ENCODE measurements at places on chromosomes 2 and 18. TPM values are rescaled to one million over a fixed set of nuclear protein-coding genes. Genes with fewer than 3 reads are reported as not detected.

The PASK gene
- total RNA-seq = 15.7 TPM

- DNase-seq = peak; percentile 44
- H3K4me1 ChIP-seq = peaks cover 6% of the 10 kb centered on the region
- no peaks in the 10 kb centered on the region for H3K36me3 ChIP-seq
- H3K4me3 ChIP-seq = no peak overlapping the region
- H3K27ac ChIP-seq = peak overlapping the region; percentile 59
- H3K27me3 ChIP-seq = no peaks in the 10 kb centered on the region
Measured at GRCh38 chr2:42917425-42917927, 125.1 kb upstream of the HAAO start.

The STARD6 gene
- not detected for total RNA-seq

The NFATC1 gene
- 16.6 TPM for total RNA-seq

DNA sequence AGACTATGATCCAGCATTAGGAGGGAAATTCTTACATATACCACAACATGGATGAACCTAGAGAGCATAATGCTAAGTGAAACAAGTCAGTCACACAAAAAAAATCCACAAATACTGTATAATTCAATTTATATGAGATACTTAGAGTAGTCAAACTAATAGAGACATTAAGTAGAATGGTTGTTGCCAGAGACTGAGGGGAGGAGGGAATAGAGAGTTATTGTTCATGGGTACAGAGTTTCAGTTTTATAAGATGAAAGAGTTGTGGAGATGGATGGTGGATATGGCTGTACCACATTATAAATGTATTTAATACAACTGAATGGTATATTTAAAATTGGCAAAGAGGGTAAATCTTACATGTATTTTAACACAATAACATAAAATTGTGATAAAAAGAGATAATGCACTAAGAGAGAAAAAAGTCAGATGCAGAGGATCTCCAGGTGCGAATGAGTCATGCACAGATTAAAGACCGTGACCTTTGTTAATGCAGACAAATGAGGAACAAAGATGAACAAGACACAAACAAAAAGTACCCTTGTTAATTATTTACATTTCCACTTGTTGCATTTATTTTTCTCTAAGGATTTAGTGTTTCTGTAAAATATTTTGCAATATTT lies 541.7 kb upstream of the MEX3C start:
- H3K4me3 ChIP-seq = no peak overlapping the region
- H3K36me3 ChIP-seq = no peaks in the 10 kb centered on the region
- H3K27ac ChIP-seq = no peak overlapping the region
- DNase-seq = no peak
- H3K4me1 ChIP-seq = no peaks in the 10 kb centered on the region

DNA sequence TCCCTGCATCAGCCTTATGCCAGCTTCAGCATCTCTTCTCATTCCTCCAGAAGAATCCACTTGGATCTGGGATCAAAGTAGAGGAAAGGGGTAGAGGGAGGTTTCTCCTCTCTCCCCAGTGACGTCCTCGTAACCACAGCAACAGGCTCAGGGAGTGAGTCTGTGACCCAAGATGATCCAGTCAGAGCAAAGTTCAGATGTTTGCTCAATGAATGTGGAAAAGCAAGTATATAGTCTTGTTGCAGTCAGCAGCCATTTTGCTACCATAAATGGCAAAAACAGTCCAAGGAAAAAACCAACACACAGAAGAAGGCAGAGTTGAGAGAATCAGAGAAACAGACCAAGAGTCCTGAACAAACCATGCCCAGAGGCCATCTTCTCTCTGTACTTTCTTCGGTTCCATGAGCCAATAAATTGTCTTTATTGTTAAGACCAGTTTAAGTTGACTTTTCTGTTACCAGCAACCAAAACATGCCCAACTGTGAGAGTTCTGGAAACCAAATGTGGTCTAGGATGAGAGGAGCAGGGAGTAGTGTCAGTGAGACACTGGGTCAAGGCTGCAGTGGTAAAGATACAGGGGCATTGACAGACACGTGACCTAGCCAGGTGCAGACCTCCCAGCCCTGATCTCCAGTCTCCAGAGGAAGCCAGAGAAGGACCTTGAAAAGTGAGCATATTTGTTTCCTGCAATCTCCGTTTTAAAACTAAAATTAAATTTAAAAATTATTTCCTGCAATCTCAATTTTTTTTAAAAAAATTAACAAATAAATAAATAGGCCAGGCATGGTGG lies 3.2 kb upstream of the CXCR1 start:
- no peaks in the 10 kb centered on the region for H3K36me3 ChIP-seq
- peaks cover 4% of the 10 kb centered on the region for H3K4me1 ChIP-seq
- no peak overlapping the region for H3K27ac ChIP-seq
- H3K27me3 ChIP-seq = no peaks in the 10 kb centered on the region
- H3K4me3 ChIP-seq = no peak overlapping the region

GRCh38 chr2:190678444-190679162 lies 29.7 kb downstream of the NAB1 start:
- H3K36me3 ChIP-seq = peaks cover 20% of the 10 kb centered on the region
- H3K27ac ChIP-seq = no peak overlapping the region

- no peaks in the 10 kb centered on the region for H3K36me3 ChIP-seq
- H3K4me3 ChIP-seq = no peak overlapping the region
- H3K4me1 ChIP-seq = no peaks in the 10 kb centered on the region
Measured at GRCh38 chr2:190165491-190165890, 103.0 kb upstream of the MSTN start.

The SERPINB11 gene
- not detected for total RNA-seq

- H3K27ac ChIP-seq = peak overlapping the region; percentile 86
- H3K4me3 ChIP-seq = no peak overlapping the region
- DNase-seq = no peak
Measured at GRCh38 chr2:47346107-47346506, 56.8 kb upstream of the MSH2 start.

The PUS10 gene
- 8.9 TPM for total RNA-seq

The LYPD6 gene
- total RNA-seq = 0.29 TPM

The KCNF1 gene
- total RNA-seq = 0.17 TPM

The ALPI gene
- not detected for total RNA-seq

GRCh38 chr2:147351784-147352183 lies 493.0 kb upstream of the ACVR2A start:
- DNase-seq = no peak
- H3K36me3 ChIP-seq = no peaks in the 10 kb centered on the region
- no peaks in the 10 kb centered on the region for H3K27me3 ChIP-seq

- H3K4me1 ChIP-seq = no peaks in the 10 kb centered on the region
- H3K27me3 ChIP-seq = peaks cover 25% of the 10 kb centered on the region
- no peak for DNase-seq
Measured at GRCh38 chr2:238818561-238818960, 29.3 kb upstream of the TWIST2 start.

DNA sequence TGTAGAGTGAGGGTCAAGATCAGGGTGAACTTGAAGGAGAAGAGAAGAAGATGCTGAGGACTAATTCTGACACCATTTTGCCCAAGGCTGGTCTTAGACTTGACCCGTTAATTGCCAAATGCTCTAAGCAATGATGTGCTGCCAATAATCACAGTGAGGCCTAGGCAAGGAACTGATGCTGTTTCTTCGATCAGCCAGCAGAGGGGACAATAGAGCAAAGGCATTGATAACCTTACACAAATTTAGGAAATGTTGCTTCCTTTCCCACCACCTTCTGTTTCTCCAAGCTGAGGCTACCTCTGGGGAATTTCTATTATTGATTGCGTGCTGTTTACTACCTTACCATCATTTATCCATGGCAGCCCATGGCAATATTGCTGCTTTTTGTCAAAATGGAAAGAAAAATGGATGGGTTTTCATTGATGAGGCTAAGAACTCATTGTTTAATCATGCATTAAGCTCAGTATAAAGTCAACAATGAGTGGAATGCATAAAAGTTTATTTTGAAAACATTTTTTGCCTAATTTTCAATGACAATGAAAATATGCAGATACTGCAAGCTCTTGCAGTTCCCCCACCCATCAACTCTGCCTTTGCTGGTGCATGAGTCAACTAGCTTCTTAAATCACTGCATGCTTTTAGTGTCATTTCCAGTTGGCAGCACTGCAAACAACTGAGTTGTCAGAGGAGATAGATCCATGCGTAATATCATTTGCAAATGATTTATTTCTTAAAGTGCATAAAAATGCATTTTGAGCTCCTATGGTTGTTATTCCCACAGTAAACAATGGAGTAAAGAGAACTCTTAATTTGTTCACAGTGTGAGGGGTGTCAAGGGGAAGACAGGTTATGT lies 116.4 kb upstream of the NYAP2 start:
- no peaks in the 10 kb centered on the region for H3K36me3 ChIP-seq
- no peak overlapping the region for H3K27ac ChIP-seq
- DNase-seq = no peak

The UGT1A5 gene
- total RNA-seq = not detected

GRCh38 chr2:8271461-8271860 lies 410.4 kb upstream of the ID2 start:
- H3K4me3 ChIP-seq = no peak overlapping the region
- no peak for DNase-seq
- no peaks in the 10 kb centered on the region for H3K27me3 ChIP-seq
- H3K27ac ChIP-seq = no peak overlapping the region

DNA sequence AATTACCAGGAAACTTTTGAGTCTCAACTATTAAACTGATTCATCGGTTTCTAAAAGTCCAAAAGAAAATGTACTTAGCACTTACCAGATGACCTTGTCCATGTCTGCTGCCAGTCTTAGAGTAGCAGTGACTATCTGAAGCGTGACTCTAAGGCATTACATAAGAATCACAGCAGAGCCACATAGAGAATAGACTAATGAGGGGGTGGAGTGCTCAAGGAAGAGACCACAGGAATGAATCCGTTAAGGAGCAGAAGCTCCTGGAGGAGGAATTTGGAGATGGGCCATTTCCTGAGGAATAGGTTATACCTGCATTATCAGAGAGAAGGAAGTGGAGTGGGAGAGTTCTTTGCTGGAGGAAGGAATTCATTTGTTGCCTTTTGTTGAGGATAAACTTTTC lies 116.0 kb downstream of the MAP3K20 start:
- peaks cover 3% of the 10 kb centered on the region for H3K36me3 ChIP-seq
- H3K4me1 ChIP-seq = peaks cover 9% of the 10 kb centered on the region
- H3K27me3 ChIP-seq = no peaks in the 10 kb centered on the region
- no peak overlapping the region for H3K4me3 ChIP-seq

The PLEK gene
- 32.9 TPM for total RNA-seq

GRCh38 chr2:170689481-170689880 lies 25.7 kb upstream of the SP5 start:
- no peaks in the 10 kb centered on the region for H3K4me1 ChIP-seq
- no peak overlapping the region for H3K27ac ChIP-seq
- H3K36me3 ChIP-seq = no peaks in the 10 kb centered on the region
- no peak overlapping the region for H3K4me3 ChIP-seq
- no peaks in the 10 kb centered on the region for H3K27me3 ChIP-seq
- no peak for DNase-seq
